Fibroblast of the aortic adventitia (primary cell): ENCODE measurements at places on chromosomes 2 and 18. TPM values are rescaled to one million over a fixed set of nuclear protein-coding genes. Genes with fewer than 3 reads are reported as not detected.

Gene ANO7
- total RNA-seq = 1.1 and 1.7 TPM in 2 replicates

Gene LRRTM1
- 0.09 TPM in 1 of 2 replicates, not detected in the other for total RNA-seq

Gene GALR1
- under 0.01 TPM in 1 of 2 replicates, not detected in the other for total RNA-seq

Gene ANKRD53
- 1.1 and 6.5 TPM in 2 replicates for total RNA-seq
